ENCODE measurements at places on chromosomes 2 and 18.

GRCh38 chr18:4119813-4120212 lies 335.3 kb downstream of the DLGAP1 start:
- no peak for DNase-seq

DNA sequence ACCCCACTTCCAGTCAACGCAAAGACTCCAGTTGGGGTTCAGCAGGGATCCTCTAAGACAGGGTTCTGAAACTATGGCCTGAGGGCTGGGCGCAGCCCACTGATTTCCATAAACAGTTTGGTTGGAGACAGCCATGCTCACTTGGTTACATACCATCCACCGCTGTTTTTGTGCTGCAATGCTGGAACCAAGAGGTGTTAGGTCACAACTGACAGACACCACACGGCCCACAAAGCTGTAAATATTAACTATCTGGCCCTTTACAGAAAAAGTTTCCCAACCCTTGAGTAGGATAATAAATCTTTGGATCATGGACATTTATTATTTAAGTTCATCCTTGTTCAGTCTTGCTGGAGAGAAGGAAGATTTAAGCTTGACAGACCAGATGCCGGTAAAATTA lies 8.4 kb upstream of the CD226 start:
- DNase-seq: no peak

DNA sequence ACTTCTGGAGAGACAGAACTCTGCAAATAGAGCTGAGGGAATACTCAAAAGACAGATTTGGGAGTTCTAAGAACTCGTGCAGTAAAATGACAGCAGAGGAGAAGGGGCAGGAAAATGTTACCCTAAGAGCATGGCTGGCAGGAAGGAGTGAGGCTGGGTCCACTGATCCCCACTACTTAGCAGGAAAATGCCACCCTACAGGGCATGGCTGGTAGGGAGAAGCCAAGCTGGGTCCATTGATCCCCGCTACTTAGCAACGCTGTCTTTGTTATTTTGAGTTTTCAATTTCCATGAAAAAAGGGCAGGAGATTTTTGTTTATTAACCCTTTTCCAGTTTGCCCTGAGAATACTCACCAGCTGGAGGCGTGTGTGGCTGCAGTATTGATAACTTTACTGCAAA lies 100.3 kb upstream of the TMEM200C start:
- no peak for DNase-seq

DNA sequence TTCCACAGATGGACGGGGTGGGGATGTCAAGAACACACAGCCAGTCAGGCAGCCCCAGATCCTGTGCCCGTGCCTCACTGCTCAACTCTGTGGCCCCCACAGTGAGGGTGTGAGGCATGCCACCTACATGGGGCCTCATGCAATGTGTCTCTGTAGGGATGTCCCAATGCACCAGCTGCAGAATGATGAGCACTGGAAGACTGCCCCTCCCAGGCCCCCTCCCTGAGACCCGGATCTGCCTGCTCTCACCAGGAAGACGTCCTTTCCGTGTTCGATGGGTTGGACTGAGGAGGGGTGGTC lies 124.2 kb downstream of the TWIST2 start:
- DNase-seq: no peak

GRCh38 chr2:191758518-191759507 lies 80.9 kb downstream of the NABP1 start:
- DNase-seq: peak; percentile 30

DNA sequence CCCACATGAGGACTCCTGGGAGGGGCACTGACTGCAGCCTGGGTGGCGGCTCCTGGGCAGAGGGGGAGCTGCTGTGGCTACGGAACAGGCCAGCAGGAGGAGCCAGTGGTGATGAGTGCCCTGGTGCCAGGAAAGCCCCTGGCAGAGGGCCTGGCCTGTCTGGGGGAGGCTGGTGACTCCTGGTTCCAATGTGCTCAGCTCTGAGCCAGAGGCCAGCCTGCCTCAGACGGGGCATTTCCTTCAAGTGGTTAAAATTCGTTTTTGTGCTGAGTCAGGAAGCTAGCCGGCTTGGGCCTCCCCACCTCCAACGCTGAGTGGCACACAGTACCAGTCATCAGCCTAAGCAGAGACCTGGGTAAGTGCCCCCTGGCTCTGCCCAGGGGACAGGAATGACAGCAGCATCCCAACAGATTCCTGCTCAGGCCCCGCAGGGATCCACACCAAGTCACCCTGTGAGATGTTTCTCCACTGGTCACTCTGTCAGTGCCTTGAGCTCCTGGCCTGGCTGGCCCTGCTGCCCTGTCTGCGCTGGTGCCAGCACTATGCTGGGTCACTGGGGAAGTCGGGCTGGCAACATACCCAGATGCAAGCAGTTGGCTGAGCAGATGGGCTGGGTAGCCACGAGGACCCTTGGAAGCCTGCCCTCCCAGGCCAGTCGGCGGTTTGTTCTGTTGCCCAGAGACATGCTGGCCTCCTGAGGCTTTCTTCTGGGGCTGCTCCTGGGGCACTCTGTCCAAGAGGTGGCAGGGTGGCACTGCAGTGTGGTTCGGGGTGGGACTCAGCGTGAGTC lies 7.1 kb upstream of the KLF11 start:
- DNase-seq: peak; percentile 26

DNA sequence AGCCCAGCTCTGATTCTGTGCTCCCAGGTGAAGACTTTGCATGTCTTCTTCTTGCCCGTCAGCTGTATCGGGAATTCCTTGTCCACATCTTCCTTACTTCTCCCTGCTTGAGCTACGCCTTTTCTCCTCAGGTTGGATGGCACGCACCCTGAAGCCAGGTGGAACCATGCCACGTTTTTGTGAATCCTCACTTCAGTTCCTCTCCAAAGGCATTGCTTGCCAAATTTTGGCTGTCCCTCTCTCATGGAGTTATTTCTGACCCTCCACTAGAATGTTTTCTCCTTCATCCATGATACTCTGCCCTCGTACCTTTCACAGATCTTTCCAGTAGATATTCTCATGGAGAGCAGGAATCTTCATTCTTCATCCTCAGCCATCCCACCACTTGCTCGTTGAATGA lies 20.2 kb downstream of the ZCCHC2 start:
- no peak for DNase-seq

DNA sequence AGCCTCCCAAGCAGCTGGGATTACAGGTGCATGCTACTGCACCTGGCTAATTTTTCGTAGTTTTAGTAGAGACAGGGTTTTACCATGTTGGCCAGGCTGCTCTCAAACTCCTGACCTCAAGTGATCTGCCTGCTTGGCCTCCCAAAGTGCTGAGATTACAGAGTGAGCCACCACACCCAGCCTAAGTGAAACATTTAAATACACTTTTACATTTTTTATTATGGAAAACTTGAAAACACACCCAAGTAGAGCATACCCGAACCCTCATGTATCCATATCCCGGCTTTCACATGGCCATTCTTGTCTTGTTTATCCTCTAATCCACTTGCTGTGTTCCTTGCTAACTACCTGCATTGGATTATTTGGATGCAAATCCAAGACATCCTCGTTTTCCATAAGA lies 13.2 kb upstream of the AGPS start:
- DNase-seq: no peak

- DNase-seq: no peak
Measured at GRCh38 chr18:77146249-77147080, 13.9 kb upstream of the MBP start.

DNA sequence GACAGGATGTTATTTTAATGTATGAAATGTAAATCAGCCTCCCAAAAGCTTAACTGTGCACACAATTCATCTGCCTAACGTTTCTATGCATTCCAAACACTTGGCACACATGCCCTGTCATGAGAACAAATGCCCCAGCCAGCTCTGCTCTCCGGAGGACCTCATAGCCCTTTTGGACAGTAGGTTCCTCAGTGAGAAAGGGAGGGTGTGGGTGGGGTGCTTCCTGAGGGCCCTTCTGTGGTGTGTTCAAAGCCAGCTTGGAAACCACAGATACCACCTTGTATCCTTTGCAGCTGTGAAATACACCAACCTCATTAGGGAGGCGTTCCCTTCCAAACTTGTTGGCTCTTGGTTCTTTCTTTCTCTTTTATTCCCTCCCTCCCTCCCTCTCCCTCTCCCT lies 102.2 kb upstream of the ASB18 start:
- peak; percentile 51 for DNase-seq

DNA sequence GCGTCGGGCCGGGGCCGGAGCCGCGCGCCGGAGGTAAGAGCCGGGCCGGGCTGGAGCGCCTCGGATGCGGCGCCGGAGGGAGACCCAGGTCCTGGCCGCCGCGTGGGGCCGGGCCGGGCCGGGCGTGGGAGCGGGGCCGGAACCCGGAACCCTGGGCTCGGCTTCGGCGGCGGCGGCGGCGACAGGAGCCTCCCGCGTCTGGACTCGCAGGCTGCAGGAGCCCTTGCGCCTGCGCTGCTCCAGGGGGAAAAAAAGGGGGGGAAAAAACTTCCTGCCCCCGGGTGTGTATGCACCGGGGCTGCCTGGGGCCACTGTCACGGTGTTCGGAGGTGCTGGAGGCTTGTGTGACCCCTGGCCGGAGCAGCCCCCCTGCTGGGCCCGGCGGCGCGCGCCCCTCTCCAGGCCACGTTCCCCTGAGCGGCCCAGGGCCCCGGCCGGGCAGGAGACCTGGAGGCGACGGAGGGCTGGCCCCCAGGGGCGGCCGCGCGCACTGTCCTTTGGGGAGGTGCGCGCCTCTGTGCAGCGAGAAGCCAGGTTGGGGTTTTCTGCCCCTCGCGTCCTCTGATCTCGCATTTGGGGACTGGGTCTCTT lies 864 bp downstream of the KLHL29 start:
- DNase-seq: no peak

DNA sequence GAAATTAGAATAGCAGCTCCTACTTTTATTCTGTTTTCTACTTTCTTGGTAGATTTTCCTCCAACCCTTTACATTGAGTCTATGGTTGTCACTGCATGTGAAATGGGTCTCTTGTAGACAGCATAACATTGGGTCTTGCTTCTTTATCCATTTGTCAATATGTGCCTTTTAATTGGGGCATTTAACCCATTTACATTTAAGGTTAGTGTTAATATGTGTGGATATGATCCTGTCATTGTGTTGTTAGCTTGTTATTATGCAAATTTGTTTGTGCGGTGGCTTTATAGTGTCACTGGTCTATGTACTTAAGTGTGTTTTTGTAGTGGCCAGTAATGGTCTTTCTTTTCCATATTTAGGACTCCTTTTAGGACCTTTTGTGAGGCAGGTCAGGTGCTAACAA lies 276.9 kb upstream of the SPHKAP start:
- no peak for DNase-seq

GRCh38 chr2:26651470-26651771 lies 10.3 kb upstream of the CIB4 start:
- DNase-seq: no peak
